ENCODE measurements at places on chromosomes 13 and 19.
A peak's percentile ranks its signal among the peaks of the same experiment; 100 is the strongest.

GRCh38 chr19:35642798-35643254 is 1.3 kb downstream of the ETV2 start:
- DNase-seq = no peak

DNA sequence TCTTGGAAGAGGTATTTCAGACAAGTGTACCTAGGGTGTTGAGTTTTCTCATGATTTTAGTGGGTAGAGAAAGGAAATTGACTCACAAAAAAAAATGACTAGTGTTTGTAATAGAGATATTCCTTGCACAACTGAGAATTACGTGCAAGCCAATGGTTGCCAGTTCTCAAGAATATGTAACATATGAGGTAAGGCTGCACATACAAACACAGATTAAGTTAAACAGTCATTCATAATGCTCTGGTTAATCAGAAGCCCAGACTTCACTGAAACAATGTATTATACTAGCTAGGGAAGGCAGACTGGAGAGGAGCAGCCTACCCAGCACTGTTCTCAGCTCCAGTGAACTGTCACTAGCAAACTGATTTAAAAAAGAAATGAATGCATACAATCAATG is 418.3 kb downstream of the DIAPH3 start:
- no peak for DNase-seq

DNA sequence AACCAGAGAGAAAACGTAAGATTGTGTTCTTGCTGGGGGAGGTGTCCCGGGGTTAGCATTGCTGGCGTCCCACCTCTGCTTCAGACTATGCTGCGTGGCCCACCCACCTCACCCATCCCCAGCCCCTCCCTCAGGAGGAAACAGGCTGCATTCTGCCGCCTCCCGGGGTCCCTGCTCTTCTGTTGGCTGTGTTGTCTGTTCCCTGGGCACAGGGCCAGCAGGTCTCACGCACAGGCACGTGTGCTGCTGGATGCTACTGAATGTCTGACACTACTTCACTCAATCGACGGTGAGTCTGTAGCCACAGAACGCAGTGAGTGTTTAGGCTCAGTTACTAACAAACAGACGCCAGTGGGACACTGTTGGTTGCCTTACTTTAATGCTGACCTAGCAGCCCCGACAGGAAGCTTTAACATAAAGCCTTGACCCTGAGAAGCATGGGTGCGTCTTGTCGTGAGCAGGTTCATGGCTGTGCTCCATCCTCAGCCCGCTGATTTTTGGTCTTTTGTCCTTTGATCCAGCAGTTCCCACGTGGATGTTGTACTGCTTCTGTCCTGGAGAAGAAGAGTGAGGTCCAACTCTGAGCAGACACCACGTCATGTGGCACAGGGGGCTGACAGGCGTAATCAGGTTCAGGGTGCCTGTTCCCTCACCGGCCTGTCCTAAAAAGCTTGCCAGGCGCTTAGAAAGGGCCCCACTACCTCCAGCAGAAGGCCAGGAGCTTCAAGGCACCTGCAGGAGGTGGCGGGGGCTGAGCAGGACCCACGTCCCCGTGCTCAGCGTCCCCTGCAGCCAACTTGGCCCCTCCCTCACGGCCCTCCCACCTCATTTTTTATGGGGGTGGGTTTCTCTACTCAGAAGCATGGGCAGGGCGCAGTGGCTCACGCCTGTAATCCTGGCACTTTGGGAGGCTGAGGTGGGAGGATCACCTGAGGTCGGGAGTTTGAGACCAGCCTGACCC is 26.0 kb downstream of the NAXD start:
- DNase-seq = no peak

DNA sequence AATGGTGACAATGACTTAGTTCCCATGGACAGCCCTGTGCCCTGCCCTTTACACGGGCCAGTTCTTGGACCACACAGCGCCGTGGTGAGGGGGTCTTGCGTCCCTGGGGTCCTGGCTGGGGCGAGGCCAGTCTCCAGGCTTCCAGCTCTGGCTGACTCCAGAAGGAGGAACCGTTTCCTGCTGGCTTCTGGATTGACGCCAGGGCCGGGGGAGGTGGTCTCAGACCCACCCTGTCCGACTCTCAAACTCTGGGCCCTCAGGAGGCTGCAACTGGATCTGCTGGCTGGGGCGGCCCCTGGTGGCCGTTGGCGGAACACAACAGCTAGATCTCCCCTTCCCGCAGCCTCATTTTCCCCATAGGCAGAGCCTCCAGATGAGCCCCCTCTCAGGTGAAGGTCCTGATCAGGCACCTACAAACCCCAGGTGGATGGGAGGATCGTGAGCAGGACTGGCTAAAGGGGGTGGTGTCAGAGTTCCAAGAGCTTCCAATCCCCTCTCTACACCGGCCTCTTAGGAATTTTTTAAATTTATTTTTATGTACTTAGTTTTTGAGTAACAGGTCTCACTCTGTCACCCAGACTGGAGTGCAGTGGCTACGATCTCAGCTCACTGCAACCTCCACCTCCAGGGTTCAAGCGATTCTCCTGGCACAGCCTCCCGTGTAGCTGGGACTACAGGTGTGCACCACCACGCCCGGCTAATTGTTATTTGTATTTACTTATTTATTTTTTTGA is 8.0 kb downstream of the CCDC194 start:
- peak; percentile 70 for DNase-seq

- DNase-seq = no peak
Measured at GRCh38 chr13:112605531-112605990, 17.6 kb upstream of the TUBGCP3 start.

DNA sequence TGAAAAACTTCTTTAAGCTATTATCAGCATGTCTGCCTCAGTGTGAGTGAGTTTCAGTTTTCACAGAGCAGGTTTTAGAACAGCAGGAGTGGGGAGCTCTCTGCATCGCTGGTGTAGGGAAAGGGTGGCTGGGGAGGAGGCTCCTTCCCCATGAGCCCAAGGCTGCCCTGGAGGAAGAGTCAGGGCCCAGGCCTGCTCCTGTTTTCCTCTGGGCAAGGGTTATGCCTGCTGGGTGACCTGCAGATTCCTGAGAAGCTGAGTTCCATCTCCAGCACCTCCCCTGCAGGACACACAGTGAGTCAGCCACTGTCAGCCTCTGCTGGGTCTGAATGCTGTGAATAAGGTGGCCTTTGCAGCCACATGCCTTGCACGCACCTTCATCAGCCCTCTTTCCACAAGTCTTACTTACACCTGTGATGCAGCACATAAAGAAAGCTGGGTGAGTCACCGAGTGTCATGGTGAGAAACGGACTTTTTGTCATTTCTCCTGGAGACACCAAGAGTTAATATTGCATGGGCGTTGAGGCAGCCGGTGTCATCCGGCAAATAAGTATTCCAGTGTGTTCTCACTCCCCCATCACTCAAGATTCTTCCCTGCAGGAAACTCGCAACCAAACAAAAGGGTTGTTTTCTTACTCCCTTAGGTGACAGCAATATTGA is 186.4 kb upstream of the KL start:
- no peak for DNase-seq

GRCh38 chr13:94660695-94661326 is 51.5 kb downstream of the SOX21 start:
- no peak for DNase-seq

DNA sequence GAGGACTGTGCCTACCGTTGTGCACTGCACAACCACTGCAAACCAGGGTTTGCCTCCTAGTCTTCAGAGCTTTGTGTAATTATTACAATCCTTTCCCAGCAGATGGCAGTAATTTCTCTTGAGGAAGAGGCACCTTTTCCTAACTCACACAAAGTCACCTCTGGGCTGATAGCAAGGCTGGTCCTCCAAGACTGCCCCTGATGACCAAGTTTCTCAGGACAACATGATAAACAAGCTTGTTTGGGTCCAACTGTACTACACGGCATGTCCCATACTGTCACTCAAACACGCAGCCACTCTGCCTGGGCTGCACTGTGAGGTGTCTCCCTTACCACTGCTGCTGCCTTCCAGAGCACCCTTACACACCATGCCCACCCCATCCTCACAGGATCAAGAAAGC is 39.3 kb downstream of the RFXAP start:
- DNase-seq = no peak

- no peak for DNase-seq
Measured at GRCh38 chr13:114009590-114010400, 35.9 kb upstream of the C13orf46 start.

DNA sequence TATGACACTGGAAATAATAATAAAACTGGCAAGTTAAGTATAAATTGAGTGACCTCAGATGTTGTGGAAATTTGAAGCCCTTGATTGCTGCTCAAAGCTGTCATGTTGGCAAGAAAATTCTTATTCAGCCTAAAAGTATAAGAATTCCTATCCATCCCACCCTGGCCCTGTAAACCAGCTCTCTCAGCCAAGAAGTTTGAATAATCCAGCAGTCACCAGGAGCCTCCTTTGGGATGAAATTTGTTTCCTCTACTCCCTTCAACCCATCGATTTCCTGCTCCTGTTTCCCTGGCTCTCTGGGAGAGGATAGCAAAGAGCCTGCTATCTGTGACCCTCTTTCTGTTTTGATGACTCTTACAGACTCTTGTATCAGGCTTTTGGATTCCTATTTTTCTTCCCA is 169.3 kb downstream of the LHFPL6 start:
- no peak for DNase-seq

DNA sequence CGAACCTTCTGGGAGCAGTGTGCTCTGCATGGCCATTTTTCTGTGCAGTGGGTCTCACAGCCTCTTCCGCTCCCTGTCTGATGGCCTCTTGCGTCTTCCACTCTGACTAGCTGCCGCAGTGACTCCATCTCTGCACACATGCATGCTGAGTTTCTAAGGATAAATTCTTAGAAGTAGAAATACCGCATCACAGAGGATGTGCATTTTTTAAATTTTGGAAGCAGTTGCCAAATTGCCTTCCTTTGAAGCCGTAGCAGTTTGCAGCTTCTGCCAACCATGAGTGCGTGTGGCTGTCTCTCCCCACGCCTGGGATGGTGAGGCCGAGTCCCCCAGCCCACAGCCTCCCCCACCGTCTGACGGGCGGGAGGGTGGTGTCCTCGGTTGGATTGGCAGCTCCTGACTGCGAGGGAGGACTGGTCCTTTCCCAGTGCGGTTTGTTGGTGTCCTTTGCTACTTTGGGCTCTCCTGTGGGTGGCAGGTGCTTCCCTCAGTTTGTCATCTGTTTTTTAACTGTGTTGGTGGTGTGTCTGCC is 9.8 kb downstream of the FZR1 start:
- DNase-seq = no peak

GRCh38 chr13:60431108-60431700 is 34.2 kb downstream of the TDRD3 start:
- DNase-seq = no peak

DNA sequence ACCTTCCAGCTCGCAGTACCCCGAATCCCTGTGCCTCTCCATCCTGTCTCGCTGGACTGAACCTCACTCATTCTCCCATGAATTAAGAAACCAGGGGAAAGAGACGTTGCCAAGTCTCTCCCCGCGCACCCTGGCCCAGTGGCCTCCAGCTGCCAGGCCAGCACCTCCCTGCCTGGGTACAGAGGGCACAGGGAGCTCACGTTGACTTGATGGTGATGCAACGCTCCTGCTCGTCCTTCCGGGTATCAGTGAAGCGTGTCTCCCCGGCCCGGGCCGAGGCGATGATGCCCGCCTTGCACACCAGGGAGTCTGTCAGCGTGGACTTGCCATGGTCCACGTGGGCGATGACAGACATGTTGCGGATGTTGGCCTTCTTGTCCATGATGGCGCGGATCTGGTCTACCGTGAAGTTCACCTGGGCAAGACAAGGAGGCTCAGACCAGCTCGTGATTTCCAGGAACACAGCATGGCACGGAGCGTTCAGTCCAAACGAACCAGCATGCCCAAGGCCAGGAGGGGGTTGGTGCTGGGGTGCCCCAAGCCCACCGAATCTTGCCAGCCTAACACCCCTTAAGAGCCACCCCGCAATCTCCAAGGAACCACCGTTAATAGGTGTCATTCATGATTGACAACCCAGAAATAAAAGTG is 1.2 kb downstream of the EEF2 start:
- DNase-seq = peak; percentile 59

DNA sequence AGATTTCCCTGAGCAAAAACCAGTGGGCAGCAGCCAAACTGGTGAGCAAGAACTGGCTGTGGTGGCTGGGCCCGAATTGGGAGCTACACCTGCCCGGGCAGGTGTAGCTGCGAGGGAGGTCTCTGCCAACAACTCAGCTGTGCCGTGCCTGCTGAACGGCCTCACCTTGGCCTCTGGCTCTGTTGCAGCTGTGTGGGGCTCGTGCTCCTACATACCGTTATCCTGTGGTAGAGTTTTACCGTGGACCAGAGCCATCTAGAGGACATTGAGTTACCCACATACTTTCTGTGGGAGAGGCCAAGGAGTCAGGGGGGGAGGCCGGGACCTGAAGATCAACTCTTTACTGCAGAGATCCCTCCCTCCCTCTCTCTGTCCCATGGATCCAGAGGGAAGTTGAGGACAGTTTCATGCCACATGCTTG is 113.2 kb downstream of the TM9SF2 start:
- DNase-seq = peak; percentile 8

DNA sequence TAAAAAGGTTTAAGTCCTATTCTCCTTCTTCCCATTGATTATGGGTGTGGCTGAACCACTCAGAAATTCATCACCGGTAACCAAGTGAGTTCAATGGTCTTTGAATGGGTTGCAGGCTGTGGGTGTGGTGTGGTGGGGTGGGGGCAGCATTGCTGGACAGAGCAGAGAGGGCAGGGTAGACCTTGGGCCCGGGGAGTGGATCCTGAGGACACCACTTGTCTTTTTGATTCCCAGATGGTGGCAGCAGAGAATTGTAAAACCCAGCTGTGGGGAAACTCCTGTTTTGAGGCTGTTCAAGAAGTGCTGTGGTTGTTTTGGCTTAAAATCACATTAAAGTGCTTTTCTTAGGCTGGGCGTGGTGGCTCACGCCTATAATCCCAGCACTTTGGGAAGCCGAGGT is 45.8 kb upstream of the RGCC start:
- DNase-seq = peak; percentile 16

DNA sequence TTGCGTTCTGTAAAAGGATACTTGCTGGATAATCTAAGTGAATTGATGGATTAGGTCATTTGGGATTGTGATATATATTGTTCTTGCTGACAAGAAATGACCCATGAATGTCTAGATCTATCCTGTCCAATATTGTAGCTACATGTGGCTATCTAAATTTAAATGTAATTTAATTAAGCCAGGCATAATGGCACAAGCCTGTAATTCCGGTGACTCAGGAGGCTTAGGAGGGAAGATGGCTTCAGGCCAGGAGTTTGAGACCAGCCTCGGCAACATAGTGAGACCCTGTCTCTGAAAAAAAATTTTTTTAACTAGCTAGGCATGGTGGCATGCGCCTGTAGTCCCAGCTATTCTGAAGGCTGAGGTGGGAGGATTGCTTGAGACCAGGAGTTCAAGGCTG is 39.3 kb upstream of the AKAP11 start:
- DNase-seq = no peak
